ENCODE measurements at places on chromosomes 11 and 22.
A peak's percentile ranks its signal among the peaks of the same experiment; 100 is the strongest.

DNA sequence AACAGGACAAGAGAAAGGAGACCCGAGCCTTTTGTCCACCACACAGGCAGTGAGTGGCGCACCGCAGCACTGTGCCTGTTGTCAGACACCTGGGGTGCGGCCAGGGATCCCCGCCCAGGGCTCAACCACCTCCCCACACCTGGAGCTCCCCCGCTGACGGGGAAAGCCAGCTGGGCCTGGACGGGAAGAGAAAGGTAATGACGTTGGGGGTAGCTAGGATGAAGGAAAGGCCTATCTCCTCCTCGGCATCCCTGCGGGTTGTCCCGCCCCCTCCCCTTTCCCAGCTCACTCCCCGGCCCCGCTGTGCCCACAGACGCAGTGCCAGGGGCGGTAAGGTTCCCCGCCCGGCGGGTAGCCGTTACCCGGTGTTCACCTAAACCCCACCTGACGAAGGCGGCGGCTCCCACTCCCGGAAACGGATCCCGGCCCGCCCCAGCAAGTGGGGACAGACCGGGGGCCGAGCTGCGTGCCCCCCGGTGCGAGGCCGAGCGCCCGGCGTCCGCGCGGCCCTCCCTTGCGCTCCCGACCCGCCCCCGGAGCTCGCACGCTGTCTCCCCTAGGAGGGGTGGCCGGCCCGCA, 495 bp downstream of the HYOU1 start:
- DNase-seq, result peak; percentile 43

GRCh38 chr22:46465345-46465720, 72.1 kb downstream of the CELSR1 start:
- DNase-seq, result no peak

- DNase-seq, result peak; percentile 63
Observed at GRCh38 chr22:44023404-44024287, 456 bp upstream of the PARVB start.

GRCh38 chr11:115159207-115159606, 345.0 kb downstream of the CADM1 start:
- DNase-seq, result no peak

GRCh38 chr22:31250740-31251600, 38.9 kb downstream of the LIMK2 start:
- DNase-seq, result peak; percentile 32

GRCh38 chr11:8733852-8734251, 51.3 kb downstream of the RPL27A start:
- no peak for DNase-seq

GRCh38 chr11:93845181-93846092, 5.0 kb downstream of the VSTM5 start:
- DNase-seq, result no peak

DNA sequence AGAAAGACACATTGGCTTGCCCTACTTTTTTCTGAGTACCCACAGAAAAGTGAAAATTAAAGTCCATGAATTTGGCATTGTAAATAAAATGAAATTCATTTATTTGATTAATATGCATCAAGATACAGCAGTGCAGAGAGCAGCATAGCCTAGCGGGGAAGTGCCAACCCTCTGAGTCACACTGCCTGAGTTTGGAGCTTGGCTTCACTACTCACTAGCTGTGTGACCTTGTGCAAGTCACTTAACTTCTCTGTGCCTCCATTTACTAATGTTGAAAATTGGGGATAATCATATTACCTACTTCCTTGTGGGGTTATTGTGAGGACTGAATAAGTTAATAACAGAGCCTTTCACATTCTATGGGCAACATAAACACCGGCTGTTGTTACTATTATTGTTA, 111.5 kb upstream of the CSNK2A3 start:
- DNase-seq, result no peak

- no peak for DNase-seq
Observed at GRCh38 chr22:17159504-17159951, 451 bp upstream of the HDHD5 start.

GRCh38 chr11:116073854-116074837, 569.9 kb upstream of the CADM1 start:
- DNase-seq, result no peak

DNA sequence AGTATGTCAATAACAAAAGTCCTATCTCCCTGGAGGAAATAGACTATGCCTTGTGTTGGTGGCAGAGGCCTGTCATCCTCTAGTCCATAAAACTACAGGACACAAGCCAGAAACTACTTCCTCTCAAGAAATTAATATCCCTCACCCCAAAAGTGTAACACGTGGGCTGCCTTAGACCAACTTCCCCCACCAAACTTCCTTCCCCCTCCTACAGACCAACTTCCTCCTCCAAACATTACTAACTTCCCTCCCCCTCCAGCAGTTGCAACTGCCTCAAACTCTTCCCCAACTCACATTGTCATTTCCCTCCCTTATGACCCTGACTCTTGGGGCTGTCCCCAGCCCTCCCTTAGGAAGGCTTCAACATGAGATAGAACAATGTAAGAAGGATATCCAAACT, 6.3 kb downstream of the OR52K2 start:
- no peak for DNase-seq

DNA sequence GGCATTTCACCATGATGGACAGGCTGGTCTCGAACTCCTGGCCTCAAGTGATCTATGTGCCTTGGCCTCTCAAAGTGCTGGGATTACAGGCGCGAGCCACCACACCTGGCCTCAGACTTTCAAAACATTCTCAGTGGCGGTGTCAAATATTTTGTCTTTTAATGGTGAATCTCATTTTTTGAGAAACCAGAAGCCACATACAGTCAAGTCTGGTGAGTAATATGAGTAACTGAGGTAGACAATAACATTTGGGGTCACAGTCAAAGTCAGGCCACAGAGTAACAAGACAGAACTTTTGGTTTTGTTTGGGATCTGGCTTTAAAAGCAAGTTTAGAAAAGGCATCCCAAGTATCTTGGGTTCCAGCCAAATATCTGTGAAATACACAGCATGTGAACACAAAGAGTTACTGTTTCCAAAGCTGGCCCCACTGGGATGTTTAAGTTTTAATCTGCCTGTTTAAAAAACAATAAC, 5.6 kb upstream of the TMA7B start:
- peak; percentile 26 for DNase-seq

DNA sequence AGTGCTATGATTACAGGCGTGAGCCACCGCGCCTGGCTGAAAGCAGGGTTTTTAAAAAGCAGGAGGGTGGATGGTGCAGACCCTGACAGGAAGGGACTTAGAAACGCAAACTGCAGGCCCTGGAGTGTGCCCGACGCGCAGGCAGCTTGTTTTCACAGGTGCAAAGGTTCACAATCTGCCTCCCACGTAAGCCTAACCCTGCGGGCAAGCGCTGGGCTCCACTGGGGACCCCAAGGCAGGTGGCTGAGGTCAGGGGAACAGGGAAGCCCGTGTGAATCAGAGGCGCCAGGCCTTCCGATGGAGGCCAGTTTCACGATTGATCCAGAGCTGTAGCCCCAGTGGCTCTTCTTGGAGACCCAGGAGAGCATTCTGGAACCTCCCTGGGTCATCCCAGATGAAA, 256.3 kb downstream of the BRD1 start:
- peak; percentile 1 for DNase-seq

DNA sequence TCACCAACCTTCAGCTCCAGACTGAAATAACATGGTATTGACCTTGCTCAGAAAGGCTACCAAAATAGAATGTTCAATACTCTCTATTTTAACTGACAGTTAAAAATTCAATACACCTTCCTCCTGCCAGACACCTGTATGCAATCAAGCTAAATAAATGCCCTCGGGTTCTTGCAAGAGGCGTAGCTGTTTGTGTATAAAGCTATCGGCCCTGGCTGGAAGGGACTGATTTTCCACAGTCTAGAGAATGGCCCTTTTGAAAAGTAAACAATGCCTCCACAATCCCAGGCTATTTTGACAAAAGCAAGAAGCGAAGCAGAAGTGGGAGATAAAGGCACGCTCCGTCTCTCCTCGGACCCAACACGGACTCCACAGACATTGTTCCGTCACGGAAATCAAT, 791.2 kb downstream of the BRD1 start:
- no peak for DNase-seq

GRCh38 chr11:9681583-9682372, 17.9 kb downstream of the SWAP70 start:
- DNase-seq, result no peak

GRCh38 chr11:114358716-114359115, 41.6 kb downstream of the C11orf71 start:
- no peak for DNase-seq

- no peak for DNase-seq
Observed at GRCh38 chr22:29382580-29383302, 5.6 kb downstream of the AP1B1 start.

- no peak for DNase-seq
Observed at GRCh38 chr22:27851974-27852746, 50.6 kb upstream of the MN1 start.

- DNase-seq, result no peak
Observed at GRCh38 chr11:122642472-122642922, 13.0 kb upstream of the UBASH3B start.

DNA sequence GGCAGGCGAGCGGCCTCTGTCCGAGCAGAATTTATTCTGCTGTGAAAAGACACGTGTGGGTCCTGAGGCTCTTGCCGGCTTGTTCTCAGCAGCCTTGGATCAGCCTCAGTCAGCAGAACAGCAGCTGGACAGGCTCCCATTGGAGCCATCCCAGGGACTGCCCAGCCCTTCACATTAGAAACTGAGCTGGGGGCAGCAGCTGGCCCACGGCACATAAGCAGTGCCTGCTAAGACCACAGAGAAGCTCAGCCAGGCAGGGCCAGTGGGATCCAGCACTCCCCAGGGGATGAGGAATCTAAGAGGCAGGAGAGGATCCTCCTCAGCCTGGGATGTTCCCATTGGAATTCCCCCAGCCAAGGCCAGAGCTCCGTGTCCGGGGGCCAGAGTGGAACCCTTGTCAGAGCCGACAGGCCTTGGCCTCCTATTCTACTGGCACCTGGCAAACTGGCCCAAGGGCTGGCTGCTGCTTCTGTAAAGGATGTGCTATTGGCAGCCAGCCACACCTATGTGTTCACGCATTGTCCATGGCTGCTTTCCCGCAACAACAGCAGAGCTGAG, 18.2 kb downstream of the RTN4R start:
- DNase-seq, result no peak

Data from HAP-1 (cell line).